ENCODE measurements at places on chromosomes 11 and 22.

- no peak for DNase-seq
These were observed 11.4 kb downstream of the UCP2 start for GRCh38 chr11:73971175-73971719.

GRCh38 chr22:37607010-37607934 is 1.4 kb upstream of the GGA1 start:
- peak; percentile 87 for DNase-seq

- no peak for DNase-seq
These were observed 8.2 kb downstream of the SERPIND1 start for GRCh38 chr22:20782083-20782482.

- DNase-seq = no peak
These were observed 21.1 kb downstream of the B3GAT1 start for GRCh38 chr11:134390706-134391569.

DNA sequence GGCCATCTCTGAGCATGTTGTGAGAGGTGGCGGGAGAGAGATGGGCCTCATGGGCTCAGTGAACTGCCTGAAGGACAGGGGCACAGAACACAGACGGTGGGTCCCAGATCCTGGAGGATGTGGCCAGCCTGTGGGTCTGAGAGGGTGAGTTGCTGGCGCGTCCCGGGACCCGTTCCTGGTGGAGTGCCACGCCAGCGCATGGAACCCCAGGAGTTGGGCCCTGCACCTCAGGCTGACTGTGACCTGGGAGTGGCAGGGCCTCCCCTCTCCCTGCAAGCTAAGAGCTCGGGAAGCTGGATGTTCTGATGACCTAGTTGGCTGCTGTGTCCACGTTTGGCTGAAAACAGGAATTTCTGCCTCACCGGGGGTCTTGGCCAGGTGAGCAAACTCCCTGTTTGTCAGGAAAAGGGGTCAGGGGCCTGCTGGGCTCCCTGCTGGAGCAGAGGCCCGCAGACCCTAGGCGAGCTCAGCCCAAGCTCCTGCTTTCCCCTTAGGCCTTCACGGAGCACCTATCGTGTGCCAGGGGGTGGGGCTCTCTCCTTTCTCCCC is 15.0 kb downstream of the LRRC32 start:
- DNase-seq = no peak

- no peak for DNase-seq
These were observed 1116.0 kb downstream of the BRD1 start for GRCh38 chr22:48711669-48712068.

GRCh38 chr22:36015155-36015810 is 13.3 kb downstream of the RBFOX2 start:
- DNase-seq = no peak

- DNase-seq = no peak
These were observed 69.4 kb upstream of the ALX4 start for GRCh38 chr11:44379141-44380008.

- no peak for DNase-seq
These were observed 41.7 kb downstream of the THAP12 start for GRCh38 chr11:76339221-76339620.

DNA sequence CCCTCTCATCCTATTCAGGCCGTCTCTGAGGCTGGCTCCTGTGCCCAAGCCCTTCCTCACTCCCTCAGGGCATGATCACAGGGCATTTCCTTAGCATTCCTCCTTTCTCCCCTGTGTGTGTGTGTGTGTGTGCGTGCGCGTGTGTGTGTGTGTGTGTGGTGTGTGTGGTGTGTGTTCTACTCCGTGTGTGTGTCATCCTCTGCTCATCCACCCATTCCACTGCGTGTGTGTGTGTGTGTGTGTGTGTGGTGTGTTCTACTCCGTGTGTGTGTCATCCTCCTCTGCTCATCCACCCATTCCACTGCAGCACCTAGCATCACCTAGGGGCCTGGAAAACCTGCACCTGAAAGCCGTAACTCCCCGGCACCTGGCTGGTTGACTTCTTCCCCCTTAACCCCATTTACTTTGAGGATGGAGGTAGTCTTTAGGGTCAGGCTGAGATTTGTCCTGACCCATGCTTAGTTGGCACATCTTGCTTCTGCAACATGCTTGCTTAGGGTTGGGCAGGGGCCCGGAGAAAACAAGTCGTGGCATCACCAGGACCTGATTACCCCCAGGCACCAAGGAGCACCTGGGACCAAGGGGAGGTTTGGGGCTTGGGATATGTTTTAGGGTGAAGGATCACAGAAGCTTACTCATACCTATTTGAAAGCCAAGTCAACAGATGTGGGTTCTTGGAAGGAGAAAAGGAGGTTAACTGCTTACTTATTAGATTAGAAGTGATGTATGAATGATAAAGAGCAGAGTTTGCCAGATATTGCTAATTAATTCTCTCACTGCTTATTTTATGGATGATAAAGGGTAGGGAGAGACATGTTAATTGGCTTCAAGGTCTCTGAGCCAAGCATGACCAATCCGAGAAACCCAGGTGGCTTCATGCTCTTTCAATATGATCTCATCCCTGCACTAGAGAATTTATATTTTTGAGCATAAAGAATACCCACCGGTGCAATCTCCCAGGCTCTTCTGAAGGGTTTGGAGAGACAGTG is 18.9 kb downstream of the TIMP3 start:
- DNase-seq = no peak

- DNase-seq = no peak
These were observed 53.0 kb downstream of the DNAJC24 start for GRCh38 chr11:31422703-31423102.

DNA sequence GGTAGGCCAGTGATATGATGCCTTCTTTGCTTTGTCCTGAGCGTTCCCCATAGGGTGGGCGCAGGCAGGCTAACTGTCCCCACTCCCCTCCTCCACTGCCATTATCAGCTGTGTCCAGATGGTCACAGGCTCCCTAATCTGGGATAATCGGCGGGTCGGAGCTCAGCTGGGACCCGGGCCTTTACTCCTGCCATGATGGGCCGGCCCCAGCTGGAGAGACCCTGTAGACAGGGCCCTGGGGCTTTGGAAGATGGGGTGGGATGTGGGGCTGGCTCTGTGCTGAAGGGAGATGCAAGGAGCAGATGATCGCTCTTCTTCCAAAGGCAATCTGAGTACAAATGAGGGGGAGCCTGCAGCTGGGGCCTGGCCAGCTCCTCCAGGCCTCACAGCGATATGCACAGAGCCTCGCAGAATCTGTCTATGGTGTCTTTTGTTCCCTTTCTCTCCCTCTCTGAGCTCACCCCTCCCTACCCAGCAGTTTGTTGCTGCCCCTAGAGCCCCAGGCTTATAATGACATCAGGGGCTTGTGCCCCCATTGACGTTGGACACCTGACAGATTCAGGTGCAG is 11.9 kb downstream of the KLHL35 start:
- DNase-seq = no peak

- DNase-seq = no peak
These were observed 52.4 kb downstream of the OTOG start for GRCh38 chr11:17599460-17599925.

- DNase-seq = no peak
These were observed 6.5 kb downstream of the ASCL2 start for GRCh38 chr11:2263724-2264360.

DNA sequence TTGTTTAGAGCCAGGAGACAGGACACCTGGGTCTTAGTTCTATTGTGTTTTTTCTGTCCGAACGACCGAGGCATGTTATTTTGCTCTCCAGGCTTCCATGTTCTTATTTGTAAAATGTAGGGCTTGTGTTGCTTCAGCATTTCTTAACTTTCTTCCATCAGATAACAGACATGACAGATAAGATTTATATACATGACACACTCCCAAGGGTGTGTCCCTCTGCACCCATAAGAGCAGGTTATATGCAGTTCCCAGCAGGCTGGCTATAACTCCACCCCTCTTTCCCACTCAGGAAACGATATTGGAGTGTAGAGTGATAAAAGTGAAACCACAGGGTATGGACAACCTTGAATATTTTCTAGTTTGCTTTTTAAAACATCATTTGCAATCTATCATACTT is 65.8 kb downstream of the APIP start:
- no peak for DNase-seq

DNA sequence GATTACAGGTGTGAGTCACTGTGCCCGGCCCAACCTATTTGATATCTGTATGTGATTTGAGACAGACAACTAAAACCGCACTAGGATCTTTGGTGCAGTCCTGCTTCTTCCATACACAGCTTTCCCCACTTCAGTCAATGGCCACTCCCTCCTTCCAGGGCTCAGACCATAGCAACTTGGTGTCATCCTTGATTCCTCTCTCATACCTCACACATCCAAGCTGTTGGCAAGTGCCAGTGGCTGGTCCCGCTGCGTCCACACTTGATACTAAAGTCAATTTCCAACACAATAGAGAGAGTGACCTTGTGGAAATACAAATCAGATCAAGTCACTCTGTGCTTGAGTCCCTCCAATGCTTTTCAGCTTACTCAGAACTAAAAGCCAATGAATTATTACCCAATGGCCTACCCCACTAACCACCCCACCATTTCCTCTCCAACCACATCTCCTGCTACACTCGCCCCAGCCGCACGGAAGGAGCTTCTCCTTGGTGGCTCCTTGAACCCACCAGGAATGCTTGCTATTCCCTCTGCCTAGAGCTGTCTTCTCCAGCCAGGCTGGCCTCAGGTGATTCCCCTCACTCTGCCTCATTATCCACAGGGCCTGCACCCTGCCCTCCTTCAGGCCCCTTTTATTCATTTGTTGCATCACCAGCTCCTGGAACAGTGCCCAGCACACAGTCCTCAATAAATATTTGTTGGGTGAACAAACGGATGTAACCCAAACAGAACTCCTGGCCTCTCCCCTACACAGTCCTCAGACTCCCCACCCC is 12.9 kb downstream of the ABTB2 start:
- no peak for DNase-seq

DNA sequence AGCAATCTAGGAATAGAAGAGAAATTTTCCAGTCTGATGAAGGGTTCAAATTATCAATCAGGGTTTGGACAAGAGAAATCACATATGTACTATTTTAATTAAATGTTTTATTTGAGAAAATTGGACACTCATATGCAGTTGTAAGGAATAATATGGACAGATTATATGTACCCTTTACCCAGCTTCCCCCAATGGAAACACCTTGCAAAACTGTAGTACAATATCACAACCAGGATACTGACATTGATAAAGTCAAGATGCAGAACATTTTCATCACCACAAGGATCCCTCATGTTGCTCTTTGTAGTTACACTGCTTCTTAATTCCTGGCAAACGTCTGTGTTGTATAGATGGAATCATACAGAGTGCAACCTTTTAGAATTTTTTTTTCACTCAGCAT is 1.4 kb upstream of the LIPT2 start:
- DNase-seq = no peak

- DNase-seq = no peak
These were observed 2.6 kb downstream of the CHRM1 start for GRCh38 chr11:62918531-62918930.

GRCh38 chr11:8055091-8055835 is 25.7 kb upstream of the TUB start:
- DNase-seq = no peak

- DNase-seq = no peak
These were observed 590.2 kb upstream of the LRRC4C start for GRCh38 chr11:42049650-42050049.

GRCh38 chr22:46119093-46119728 is 31.1 kb upstream of the PPARA start:
- no peak for DNase-seq

GRCh38 chr11:15871904-15872626 is 484.3 kb downstream of the SOX6 start:
- no peak for DNase-seq

- no peak for DNase-seq
These were observed 3.8 kb downstream of the ZBTB16 start for GRCh38 chr11:114063149-114063828.

DNA sequence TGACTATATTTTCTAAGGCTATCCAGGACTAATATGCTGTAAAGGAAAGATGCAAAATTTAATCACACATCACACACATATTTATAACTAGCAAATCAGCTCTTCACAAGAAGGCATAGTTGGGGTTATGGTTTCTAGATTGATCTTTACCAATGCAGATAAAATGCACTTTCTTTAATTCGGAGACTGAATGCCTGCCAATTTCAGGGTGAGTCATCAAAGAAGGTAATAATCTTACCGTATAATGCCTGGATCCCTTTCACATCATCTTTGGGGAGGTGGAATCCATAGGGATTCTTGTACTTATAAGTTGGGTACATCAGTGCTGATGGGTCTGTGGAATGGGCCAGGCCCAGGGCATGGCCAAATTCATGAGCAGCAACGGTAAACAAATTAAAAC is 16.4 kb downstream of the MMP20 start:
- no peak for DNase-seq
